Activated T-helper 2 cell treated with anti-CD3 and anti-CD28 coated beads, Interferon-gamma antibody, Interleukin-2, Interleukin-4, amounts not matched to agents 10 μg/mL and 5 μg/mL and 100 μg/mL, durations not matched to agents 14 hours and 24 hours and 36 hours (primary cell): ENCODE measurements at places on chromosomes 1 and 21. TPM values are rescaled to one million over a fixed set of nuclear protein-coding genes. Genes with fewer than 3 reads are reported as not detected.

GRCh38 chr1:246779561-246780175, 55.5 kb downstream of the SCCPDH start:
- no peaks in the 10 kb centered on the region for H3K27me3 ChIP-seq
- H3K4me3 ChIP-seq: no peak overlapping the region
- peaks cover 6% of the 10 kb centered on the region for H3K36me3 ChIP-seq
- DNase-seq: no peak

The TRIM17 gene
- total RNA-seq: 2.3 and 2.7 TPM in 2 replicates

The OR2T35 gene
- total RNA-seq: not detected in 2 replicates

DNA sequence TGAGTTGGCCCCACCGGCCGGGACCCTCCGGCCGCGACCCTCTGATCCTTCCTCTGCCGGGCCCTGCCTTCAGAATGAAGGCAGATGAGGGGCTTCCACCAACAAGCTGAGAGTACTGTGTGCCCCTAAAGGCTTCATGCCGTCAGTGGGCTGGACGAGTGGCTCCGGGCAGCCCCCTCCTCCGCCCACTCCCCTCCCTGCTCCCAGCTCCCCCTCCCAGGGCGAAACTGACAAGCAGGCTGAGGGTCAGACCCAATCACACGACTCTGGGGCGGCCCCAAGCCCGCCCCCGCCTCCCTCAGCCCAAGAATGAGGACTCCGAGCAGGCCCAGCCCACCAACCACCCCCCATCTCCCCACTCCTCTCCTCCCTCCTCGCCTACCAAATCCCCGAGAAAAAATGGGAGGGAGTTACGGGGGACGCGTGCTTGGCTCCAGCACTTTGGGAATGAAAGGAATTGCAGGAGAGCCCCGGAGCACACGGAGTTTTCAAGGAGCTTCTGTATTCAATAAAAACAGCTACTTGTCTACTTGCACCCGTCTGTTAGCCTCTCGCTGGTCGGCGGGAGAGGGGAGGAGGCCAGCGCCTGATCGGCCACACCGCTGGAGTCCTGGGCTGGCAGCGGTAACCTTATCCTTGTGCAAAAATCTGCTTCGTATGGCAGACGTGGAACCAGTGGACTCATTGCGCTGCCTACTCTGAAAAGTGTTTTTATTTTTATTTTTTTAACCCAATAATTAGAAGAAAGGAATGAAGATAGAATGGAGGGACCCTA, at the start of gene COL11A1:
TSS of gene COL11A1 (minus strand) at position 147 of the 775 bp plus-strand sequence. CDS start 344 bp downstream, outside the sequence.
- H3K4me1 ChIP-seq: peaks cover 2% of the 10 kb centered on the region
- H3K27ac ChIP-seq: no peak within 1 kb of the TSS
- DNase-seq: no peak
- peaks cover 26% of the 10 kb centered on the region for H3K27me3 ChIP-seq

DNA sequence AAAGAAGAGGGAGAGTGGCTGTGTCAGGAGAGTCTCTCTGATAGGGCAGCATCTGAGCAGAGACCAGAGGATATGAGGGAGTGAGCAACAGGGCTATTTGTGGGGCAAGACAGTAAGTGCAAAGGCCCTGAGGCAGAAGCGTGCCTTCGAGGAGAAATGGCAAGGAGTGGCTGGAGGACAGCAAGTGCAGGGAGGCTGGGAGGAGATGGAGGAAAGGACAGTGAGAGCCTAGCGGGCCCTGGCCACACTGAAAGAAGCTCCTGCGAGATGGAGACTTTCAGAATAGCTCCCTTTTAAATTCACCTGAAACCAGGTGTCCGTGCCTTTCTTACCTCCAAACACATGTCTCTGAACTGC, 25.2 kb downstream of the EXOC8 start:
- DNase-seq: no peak
- H3K36me3 ChIP-seq: no peaks in the 10 kb centered on the region
- peaks cover 2% of the 10 kb centered on the region for H3K4me1 ChIP-seq
- H3K27ac ChIP-seq: no peak overlapping the region
- no peaks in the 10 kb centered on the region for H3K27me3 ChIP-seq

GRCh38 chr1:72006092-72006491, 276.2 kb downstream of the NEGR1 start:
- no peaks in the 10 kb centered on the region for H3K36me3 ChIP-seq
- no peak overlapping the region for H3K27ac ChIP-seq
- no peaks in the 10 kb centered on the region for H3K27me3 ChIP-seq
- no peak overlapping the region for H3K4me3 ChIP-seq
- no peak for DNase-seq

DNA sequence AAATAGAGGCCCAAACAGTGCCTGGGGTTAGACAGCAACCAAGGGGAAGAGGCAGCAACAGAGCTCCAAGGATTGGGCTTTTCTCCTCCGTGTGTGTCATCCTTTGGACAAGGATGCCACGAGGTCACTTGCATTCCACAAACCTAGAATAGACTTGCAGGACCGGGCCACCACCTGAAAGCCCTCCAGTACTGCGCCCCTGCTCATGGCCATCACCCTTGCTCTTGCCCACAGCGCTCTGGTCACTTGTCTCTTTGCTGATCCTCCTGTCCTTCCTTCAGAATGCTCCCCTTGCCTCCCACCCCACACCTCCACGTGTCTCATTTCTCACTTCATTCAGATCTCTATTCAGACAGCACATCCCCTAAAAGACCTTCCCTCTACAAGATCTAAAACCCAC, 247.4 kb downstream of the MATN1 start:
- peaks cover 1% of the 10 kb centered on the region for H3K4me1 ChIP-seq
- H3K36me3 ChIP-seq: no peaks in the 10 kb centered on the region
- H3K27me3 ChIP-seq: no peaks in the 10 kb centered on the region
- H3K4me3 ChIP-seq: no peak overlapping the region
- no peak overlapping the region for H3K27ac ChIP-seq
- no peak for DNase-seq

DNA sequence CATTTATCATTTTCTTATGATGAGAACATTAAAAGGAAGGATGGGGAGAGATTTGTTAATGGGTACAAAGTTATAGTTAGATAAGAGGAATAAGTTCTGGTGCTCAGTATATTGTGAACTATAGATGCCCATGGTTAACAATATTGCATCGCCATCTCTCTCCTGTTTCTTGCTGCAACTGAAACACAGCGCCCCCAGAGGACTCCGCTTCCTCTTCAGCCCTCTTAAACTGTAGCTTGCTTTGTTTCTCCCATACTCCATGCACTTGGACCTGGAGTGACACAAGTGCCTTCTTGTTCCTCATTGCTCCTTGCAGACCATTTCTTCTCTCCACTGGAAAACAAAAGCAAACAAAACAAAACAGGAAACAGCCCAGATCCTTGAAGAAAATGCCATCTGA, 70.1 kb upstream of the NTPCR start:
- H3K4me3 ChIP-seq: no peak overlapping the region
- H3K4me1 ChIP-seq: peaks cover 18% of the 10 kb centered on the region
- DNase-seq: no peak
- H3K27me3 ChIP-seq: no peaks in the 10 kb centered on the region
- H3K27ac ChIP-seq: no peak overlapping the region

The TMEM50A gene
- total RNA-seq: 113 and 116 TPM in 2 replicates

- DNase-seq: no peak
- H3K27me3 ChIP-seq: peaks cover 36% of the 10 kb centered on the region
- H3K4me3 ChIP-seq: no peak overlapping the region
- no peaks in the 10 kb centered on the region for H3K36me3 ChIP-seq
Measured at GRCh38 chr1:172906778-172907592, 143.8 kb downstream of the TNFSF18 start.

DNA sequence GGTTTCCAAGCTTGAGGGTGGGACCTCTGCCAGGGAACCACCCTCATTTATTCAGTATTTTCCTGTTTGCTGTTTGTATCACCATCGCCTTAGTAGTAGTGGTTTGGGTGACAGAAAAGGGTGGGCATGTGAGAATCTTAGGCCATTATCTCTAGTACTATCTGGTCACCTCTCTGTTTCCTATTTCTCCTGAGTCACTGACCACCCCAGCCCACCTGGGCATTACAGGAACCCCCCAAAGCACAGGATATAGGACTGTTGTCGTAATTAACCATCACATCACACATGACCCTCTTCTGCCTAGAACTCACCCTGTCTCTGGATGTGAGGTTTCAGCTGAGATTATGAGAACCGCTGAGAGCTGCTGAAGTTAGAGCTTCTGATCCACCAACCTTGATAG, 60.4 kb downstream of the IL23R start:
- no peak for DNase-seq
- H3K27ac ChIP-seq: no peak overlapping the region
- H3K4me1 ChIP-seq: peaks cover 4% of the 10 kb centered on the region
- no peaks in the 10 kb centered on the region for H3K27me3 ChIP-seq
- no peak overlapping the region for H3K4me3 ChIP-seq

GRCh38 chr1:26998429-26999300, 5.2 kb downstream of the TRNP1 start:
- no peak overlapping the region for H3K4me3 ChIP-seq
- peaks cover 5% of the 10 kb centered on the region for H3K4me1 ChIP-seq
- peaks cover 32% of the 10 kb centered on the region for H3K27me3 ChIP-seq

The SEMA6C gene
- 1.7 and 2.0 TPM in 2 replicates for total RNA-seq

DNA sequence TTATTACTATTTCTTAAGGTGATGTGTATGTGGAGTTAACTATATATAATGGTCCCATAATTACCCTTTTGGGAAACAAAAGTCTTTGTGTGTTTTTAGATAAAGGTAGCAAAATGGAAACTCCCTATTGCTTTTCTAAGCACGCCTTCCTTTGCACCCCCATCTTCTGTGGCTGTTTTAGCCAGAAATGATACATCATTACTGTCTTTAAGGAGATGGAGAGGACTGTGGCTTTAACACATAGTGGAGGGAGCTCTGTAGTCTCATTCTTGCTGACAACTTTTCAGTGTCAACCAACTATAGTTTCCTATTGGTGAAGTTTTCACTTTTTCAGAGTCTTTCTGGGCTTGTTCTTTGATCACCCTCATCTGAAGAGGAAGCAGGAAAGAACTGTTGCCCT, 1.0 kb downstream of the APOBEC4 start:
- H3K4me3 ChIP-seq: no peak overlapping the region
- no peaks in the 10 kb centered on the region for H3K36me3 ChIP-seq
- H3K27ac ChIP-seq: peak overlapping the region; percentile 77
- DNase-seq: no peak

- no peak for DNase-seq
- H3K27ac ChIP-seq: no peak overlapping the region
- H3K27me3 ChIP-seq: no peaks in the 10 kb centered on the region
Measured at GRCh38 chr21:41802198-41802584, 35.3 kb upstream of the RIPK4 start.

The FMN2 gene
- not detected in 2 replicates for total RNA-seq

GRCh38 chr1:187264995-187265602, 436.4 kb downstream of the PLA2G4A start:
- H3K4me3 ChIP-seq: no peak overlapping the region
- H3K27ac ChIP-seq: no peak overlapping the region
- H3K27me3 ChIP-seq: no peaks in the 10 kb centered on the region
- no peaks in the 10 kb centered on the region for H3K36me3 ChIP-seq
- DNase-seq: no peak

GRCh38 chr1:189693140-189693539, 784.5 kb downstream of the BRINP3 start:
- H3K36me3 ChIP-seq: no peaks in the 10 kb centered on the region
- no peak overlapping the region for H3K27ac ChIP-seq
- H3K27me3 ChIP-seq: no peaks in the 10 kb centered on the region

The CFHR4 gene
- not detected in 2 replicates for total RNA-seq

The PLA2G2F gene
- total RNA-seq: not detected in 2 replicates

- peaks cover 4% of the 10 kb centered on the region for H3K4me1 ChIP-seq
- DNase-seq: no peak
- no peak overlapping the region for H3K4me3 ChIP-seq
- no peaks in the 10 kb centered on the region for H3K36me3 ChIP-seq
- H3K27me3 ChIP-seq: peaks cover 30% of the 10 kb centered on the region
- no peak overlapping the region for H3K27ac ChIP-seq
Measured at GRCh38 chr1:53685272-53686051, 53.5 kb downstream of the GLIS1 start.

- H3K4me1 ChIP-seq: peaks cover 7% of the 10 kb centered on the region
- peaks cover 11% of the 10 kb centered on the region for H3K27me3 ChIP-seq
- no peak for DNase-seq
- H3K4me3 ChIP-seq: no peak overlapping the region
- no peaks in the 10 kb centered on the region for H3K36me3 ChIP-seq
Measured at GRCh38 chr21:41483415-41483814, 24.5 kb downstream of the TMPRSS2 start.
